ENCODE measurements at places on chromosomes 3 and 15.

- DNase-seq, result no peak
Measured at GRCh38 chr3:141275032-141275422, 43.4 kb downstream of the PXYLP1 start.

DNA sequence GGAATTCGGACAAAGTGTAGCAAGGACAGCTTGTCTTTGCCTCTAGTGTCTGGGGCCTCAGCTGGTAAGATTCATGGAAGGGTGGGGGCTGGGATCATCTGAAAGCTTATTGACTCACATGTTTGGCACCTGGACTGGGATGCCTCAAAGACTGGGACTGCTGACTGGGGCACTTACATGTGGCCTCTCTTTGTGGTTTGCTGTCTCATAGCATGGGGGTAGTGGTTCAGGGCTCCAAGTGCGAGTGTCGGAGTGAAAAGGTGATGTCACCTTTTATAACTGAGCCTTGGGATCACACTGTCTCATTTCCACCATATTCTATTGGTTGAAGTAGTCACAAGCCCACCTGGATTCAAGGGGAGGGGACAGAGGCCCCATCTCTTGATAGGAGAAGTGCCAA lies 6.8 kb downstream of the MFSD1 start:
- DNase-seq, result peak; percentile 41

- DNase-seq, result no peak
Measured at GRCh38 chr15:100152463-100152862, 189.3 kb downstream of the ADAMTS17 start.

- no peak for DNase-seq
Measured at GRCh38 chr3:178343433-178344038, 192.7 kb upstream of the KCNMB2 start.

- DNase-seq, result no peak
Measured at GRCh38 chr3:133963657-133964396, 65.9 kb downstream of the SLCO2A1 start.

DNA sequence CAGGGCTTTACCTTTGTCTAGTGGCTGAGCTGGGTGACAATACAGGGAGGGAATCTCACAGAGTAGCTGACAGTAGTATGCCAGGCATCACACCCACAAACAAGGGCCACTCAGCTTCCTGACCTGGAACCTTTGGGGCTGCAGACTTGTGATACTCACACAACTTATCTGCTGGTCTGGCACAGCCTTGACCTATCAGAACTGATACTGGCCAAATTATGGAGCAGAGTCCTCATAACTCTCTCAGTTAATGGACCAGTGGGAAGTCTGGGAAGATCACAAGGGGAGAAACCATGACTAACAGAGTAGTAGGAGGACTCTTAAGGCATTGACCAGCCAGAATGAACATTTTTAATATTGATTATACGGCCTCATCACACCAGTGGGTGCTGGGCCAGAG lies 19.4 kb downstream of the MRPL46 start:
- no peak for DNase-seq

DNA sequence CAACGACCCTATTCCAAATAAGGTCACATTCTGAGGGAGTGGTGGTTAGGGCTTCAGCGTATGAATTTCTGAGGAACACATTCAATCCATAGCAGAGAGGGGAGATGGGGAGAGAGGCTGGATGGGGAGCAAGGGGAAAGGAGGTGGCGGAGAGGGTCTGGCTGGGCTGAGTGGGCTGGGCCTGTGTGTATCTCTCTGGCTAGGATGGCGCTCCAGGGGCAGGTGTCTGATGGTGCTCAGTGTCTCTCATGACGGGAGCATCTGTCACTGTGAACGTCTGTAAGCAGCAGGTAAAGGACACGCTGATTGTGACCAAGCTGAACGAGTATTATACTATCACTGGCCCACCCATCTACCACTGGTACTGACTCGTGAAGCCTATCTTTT lies 159.6 kb downstream of the XXYLT1 start:
- no peak for DNase-seq

DNA sequence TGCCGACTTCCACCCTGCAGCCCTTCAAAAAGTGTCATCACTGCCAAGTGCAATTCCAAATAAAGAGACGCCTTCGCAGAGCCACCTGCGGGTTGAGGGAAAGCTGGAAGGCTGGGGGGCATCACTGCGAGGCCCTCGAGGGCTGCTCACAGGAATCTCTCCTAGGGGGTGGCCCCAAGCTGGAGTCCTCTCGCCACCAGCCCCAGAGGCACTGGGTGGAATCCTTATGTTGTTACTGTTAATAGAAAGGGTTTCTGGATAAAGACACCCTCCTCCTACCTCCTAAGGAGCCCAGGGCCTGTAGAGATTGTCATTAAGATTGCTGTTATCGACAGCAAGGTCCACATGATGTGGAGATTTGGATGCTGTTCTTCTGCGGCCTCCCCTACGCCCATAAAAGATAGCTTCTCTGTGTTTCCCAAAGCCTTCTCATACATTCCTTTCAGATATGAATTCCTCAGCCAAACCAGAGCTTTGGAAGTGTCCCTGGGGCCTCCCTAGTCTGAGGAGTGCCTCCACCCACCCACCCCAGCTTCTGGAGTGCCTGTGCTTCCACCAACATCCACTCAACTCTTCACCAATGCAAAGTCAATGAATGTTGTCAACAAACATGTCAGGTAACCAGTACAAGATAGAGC lies 512.7 kb downstream of the SHQ1 start:
- DNase-seq, result no peak

DNA sequence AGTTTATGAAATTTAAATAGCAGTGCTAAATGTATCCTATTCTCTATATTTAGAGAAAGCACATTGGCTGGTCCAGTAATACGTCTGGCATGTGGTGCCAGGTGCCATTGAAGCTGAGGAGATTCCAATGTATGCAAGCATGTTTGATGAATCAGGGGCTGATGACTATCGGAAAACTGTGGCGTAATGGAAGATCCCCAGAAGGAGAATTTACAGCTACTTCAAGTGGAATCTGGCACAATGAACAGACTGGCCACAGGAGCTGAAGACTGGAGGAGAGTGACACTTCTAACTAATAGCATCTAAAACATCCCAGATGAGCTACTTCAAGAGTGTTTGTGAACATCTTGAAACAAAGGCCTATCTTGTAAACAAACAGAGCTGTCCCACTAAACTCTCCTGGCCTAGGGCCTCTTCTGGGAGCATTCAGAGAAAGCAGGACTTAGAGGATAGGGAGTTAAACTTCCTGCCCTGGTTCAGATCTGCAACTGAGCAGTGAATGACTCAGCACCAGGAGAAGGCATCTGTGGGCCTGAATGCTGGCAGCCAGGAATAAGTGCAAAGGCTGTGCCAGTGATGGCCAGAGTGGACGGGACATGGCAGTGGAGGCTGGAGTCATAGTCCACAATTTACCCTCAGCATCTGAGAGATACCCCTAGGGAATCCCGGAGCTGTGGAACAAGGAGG lies 15.2 kb upstream of the ACTC1 start:
- DNase-seq, result peak; percentile 98

- DNase-seq, result peak; percentile 100
Measured at GRCh38 chr3:16060358-16060852, 114.1 kb upstream of the GALNT15 start.

GRCh38 chr3:180093535-180093934 lies 56.8 kb upstream of the PEX5L start:
- DNase-seq, result no peak

- DNase-seq, result no peak
Measured at GRCh38 chr3:15959434-15959811, 161.6 kb upstream of the ANKRD28 start.

DNA sequence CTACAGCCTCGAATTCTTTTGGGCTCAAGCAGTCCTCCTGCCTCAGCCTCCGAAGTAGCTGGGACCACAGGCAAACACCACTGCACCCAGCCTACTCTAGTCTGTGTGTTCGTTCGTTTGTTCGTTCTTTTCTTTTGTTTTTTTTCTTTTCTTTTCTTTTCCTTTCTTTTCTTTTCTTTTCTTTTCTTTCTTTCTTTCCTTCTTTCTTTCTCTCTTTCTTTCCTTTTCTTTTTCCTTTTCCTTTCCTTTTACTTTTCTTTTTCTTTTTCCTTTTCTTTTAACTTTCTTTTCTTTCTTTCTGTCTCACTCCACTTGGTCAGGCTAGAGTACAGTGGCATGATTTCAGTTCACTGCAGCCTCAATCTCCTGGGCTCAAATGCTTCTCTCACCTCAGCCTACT lies 36.8 kb downstream of the LMLN start:
- DNase-seq, result no peak

- DNase-seq, result no peak
Measured at GRCh38 chr15:71812966-71813722, 2.8 kb downstream of the NR2E3 start.

DNA sequence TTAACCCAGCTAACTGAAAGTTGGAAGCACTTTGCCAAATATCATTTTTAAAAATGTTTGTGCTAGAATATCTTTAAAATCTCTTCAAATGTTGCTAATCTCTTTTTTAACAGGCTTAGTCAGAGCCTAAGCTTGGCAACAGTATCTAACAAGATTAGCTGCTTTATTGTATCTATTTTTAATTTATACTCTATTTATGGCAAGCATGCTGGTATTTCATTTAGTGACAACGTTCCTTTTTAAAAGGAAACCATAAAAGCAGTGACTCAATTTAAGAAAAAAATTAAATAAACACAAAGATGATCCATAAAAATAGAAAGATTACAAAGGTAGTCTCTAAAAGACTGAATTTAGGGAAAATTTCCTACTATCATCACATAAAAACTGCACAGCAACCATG lies 40.5 kb downstream of the SLC12A6 start:
- DNase-seq, result no peak

- DNase-seq, result no peak
Measured at GRCh38 chr3:128383316-128384235, 83.1 kb downstream of the DNAJB8 start.

DNA sequence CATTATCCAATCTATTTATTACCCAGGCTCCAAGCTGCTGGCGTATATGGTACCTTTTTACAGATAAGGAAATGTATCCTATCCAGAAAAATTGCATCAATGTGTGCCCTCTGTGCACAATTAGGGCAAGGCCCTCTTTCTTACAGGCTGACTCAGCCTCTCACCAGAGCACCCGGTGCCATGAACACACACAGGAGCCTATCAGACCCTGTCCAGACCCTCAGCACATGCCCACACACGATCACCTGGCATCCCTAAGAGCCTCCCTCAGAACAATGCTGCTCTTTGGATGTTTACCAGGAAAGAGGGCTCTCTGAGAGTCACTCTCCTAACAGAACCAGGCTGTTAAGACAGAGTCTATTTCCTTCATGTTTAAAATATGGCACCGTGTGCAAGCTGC lies 460.0 kb upstream of the TBL1XR1 start:
- no peak for DNase-seq

- no peak for DNase-seq
Measured at GRCh38 chr3:37924453-37924852, 62.8 kb downstream of the CTDSPL start.

GRCh38 chr3:14471016-14471415 lies 68.6 kb downstream of the SLC6A6 start:
- no peak for DNase-seq

DNA sequence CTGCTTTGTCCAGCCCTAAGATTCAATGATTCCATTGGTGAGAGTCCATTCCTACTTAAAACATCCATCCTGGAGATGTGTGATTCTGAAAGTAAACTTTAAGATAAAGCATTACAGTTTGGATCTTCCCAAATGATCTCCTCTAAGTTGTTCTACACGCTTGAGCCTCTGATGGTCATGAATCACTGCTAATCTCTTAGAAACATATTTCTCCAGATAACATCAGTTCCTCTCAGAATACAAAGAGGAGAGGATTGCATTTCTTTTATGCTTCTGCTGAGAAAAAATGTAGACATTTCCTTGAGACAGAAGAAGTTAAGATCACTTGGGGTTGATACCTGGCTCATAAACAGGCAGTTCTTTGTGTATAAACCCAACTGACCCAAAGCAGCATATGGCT lies 281.2 kb upstream of the DPH6 start:
- DNase-seq, result no peak

DNA sequence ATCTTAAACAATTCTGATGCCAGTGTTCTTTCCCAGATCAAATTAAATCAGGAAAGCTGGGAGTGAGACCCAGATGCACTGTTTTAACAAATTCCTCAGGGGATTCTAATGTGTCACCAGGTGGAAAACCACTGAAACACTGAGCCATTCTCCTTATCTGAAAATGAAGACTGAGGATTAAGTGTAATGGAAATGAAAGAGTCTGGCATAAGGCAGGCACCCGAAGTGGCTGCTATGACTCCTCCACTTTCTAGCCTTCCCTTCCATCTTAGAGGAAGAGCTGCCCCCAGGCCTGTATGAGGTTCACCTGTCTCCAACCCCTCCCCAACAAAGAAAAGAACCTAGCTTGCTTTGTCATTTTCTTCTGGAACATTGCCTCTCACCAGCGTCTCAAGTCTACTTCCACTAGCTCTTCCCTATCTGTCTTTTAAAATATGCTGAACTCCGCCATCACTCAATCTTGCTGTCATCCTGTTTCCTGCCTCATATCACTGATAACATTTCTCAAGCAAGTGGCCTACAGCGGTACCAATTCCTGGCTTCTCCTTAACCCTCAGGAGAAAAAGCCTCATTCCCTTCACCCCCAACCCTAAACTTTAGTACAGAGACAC lies 13.7 kb upstream of the ABHD2 start:
- no peak for DNase-seq

GRCh38 chr3:191139736-191140135 lies 59.3 kb upstream of the OSTN start:
- DNase-seq, result no peak

- DNase-seq, result peak; percentile 4
Measured at GRCh38 chr15:34753236-34753894, 1.4 kb downstream of the GJD2 start.

GRCh38 chr3:11370191-11370590 lies 98.0 kb downstream of the ATG7 start:
- no peak for DNase-seq

- DNase-seq, result no peak
Measured at GRCh38 chr15:77059786-77060361, 11.0 kb downstream of the TSPAN3 start.

DNA sequence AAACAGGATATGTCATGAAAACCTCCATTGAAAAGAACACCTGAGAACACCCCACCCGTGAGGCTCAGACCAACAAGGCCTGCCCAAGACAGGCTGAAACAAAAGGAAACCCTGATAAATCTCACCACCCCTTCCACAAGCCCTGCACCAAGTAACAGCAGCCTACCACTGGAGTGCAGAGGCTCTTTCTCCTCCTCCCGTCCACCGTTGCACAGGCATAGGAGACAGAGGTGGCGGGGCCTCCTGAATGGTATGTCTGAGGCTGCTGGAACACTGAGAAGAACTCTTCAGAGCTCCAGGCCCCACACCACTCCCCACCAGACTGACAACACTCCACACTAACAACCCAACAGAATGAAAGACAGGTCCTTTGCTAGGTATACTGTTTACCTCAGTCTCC lies 21.4 kb downstream of the CHDH start:
- DNase-seq, result no peak

Data from AG04449 (cell line).